A549 treated with ZK216348 at 1 μM for 4 hours (cell line): ENCODE measurements at places on chromosomes 5 and 9. TPM values are rescaled to one million over a fixed set of nuclear protein-coding genes. Genes with fewer than 3 reads are reported as not detected.

The MSX2 gene
- total RNA-seq, result 3.0 to 5.7 TPM (median 5.4 TPM) in 5 replicates

The KLHL9 gene
- 11.7 to 20.5 TPM (median 18.7 TPM) in 5 replicates for total RNA-seq

The CCL28 gene
- 0.06 to 0.22 TPM (median 0.14 TPM) in 4 of 5 replicates, not detected in the other for total RNA-seq

The PCA3 gene
- total RNA-seq, result not detected in 5 replicates

The OR1Q1 gene
- total RNA-seq, result 0.15 TPM in 1 of 5 replicates, not detected in the others

The PRSS3 gene
- total RNA-seq, result 9.4 to 14.7 TPM (median 12.5 TPM) in 5 replicates

The BARHL1 gene
- total RNA-seq, result not detected in 5 replicates

The GPR150 gene
- 0.11 to 0.15 TPM (median 0.12 TPM) in 3 of 5 replicates, not detected in the others for total RNA-seq

The GABRA6 gene
- not detected in 5 replicates for total RNA-seq

The CDK9 gene
- 40.0 to 51.7 TPM (median 44.6 TPM) in 5 replicates for total RNA-seq

The EIF4EBP3 gene
- total RNA-seq, result 1.8 to 3.2 TPM (median 2.2 TPM) in 5 replicates

The GPR151 gene
- total RNA-seq, result not detected in 5 replicates

The FLT4 gene
- 2.0 to 4.8 TPM (median 3.7 TPM) in 5 replicates for total RNA-seq

The FBLL1 gene
- 0.09 to 0.36 TPM in 2 of 5 replicates, not detected in the others for total RNA-seq

The PRDM9 gene
- not detected in 5 replicates for total RNA-seq

The IFNA13 gene
- total RNA-seq, result not detected in 5 replicates

The FRMPD1 gene
- total RNA-seq, result 0.02 to 0.06 TPM (median 0.04 TPM) in 4 of 5 replicates, not detected in the other

The MAST4 gene
- total RNA-seq, result 1.1 to 2.3 TPM (median 1.6 TPM) in 5 replicates

The NUTM2F gene
- not detected in 5 replicates for total RNA-seq

The PCDH1 gene
- 1.6 to 4.8 TPM (median 3.1 TPM) in 5 replicates for total RNA-seq

The CD74 gene
- not detected in 5 replicates for total RNA-seq

The WHRN gene
- total RNA-seq, result 3.9 to 8.6 TPM (median 7.2 TPM) in 5 replicates

The TICAM2 gene
- 0.30 to 1.4 TPM (median 0.88 TPM) in 5 replicates for total RNA-seq

The CTXN3 gene
- not detected in 5 replicates for total RNA-seq

The MAMDC4 gene
- 1.8 to 5.7 TPM (median 4.8 TPM) in 5 replicates for total RNA-seq

The BTNL3 gene
- not detected in 5 replicates for total RNA-seq
